Left lung (tissue), 14 donors: ENCODE measurements at places on chromosomes 2 and 18.

DNA sequence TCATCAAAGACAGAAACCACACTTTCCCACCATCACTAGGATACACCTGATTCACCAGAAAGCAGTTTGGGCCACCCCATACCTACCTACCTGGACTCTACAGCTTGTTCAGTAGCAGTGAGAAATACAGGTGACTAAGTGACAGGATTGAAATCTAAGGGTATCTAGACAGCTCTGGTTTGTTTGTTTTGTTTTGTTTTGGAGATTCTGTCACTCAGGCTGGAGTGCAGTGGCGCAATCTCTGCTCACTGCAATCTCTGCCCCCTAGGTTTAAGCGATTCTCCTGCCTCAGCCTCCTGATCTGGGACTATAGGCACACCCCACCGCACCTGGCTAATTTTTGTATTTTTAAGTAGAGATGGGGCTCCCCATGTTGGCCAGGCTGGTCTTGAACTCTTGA is 3.1 kb downstream of the TTC21B start:
- peaks cover 24% of the 10 kb centered on the region for H3K4me1 ChIP-seq
- H3K36me3 ChIP-seq: peaks cover 21% of the 10 kb centered on the region
- DNase-seq: no peak
- H3K4me3 ChIP-seq: no peak overlapping the region
- H3K27ac ChIP-seq: no peak overlapping the region

- no peaks in the 10 kb centered on the region for H3K27me3 ChIP-seq
- H3K27ac ChIP-seq: peak overlapping the region; percentile 90
- peaks cover 51% of the 10 kb centered on the region for H3K4me1 ChIP-seq
- peak overlapping the region; percentile 75 for H3K4me3 ChIP-seq
Measured at GRCh38 chr18:35343488-35343935, 708 bp downstream of the ZNF24 start.

DNA sequence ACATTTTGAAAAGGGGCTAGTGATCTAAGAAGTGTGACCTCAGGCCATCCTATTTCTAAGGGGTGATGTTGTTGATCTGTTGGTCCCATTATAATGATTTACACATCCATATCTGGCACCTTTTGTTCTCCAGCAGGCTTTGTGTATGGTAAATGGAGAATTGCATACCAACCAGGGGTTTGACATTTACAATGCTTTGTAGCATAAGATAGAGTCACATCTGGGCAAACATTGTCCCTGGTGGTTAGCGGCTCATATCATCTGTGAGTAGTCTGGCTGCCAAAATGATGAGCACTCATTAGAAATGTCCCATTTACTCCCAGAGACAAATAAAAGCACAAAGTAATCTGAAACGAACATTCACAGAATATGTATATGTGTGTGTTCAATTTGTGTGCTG is 1775.5 kb upstream of the CELF4 start:
- H3K27me3 ChIP-seq: no peaks in the 10 kb centered on the region
- no peak for DNase-seq
- H3K4me3 ChIP-seq: no peak overlapping the region
- no peaks in the 10 kb centered on the region for H3K36me3 ChIP-seq

- H3K4me1 ChIP-seq: no peaks in the 10 kb centered on the region
- H3K4me3 ChIP-seq: no peak overlapping the region
- no peak for DNase-seq
- H3K27me3 ChIP-seq: no peaks in the 10 kb centered on the region
Measured at GRCh38 chr2:172394002-172394401, 33.4 kb upstream of the ITGA6 start.
